ENCODE measurements at places on chromosomes 1 and 21. TPM values are rescaled to one million over a fixed set of nuclear protein-coding genes. Genes with fewer than 3 reads are reported as not detected.

DNA sequence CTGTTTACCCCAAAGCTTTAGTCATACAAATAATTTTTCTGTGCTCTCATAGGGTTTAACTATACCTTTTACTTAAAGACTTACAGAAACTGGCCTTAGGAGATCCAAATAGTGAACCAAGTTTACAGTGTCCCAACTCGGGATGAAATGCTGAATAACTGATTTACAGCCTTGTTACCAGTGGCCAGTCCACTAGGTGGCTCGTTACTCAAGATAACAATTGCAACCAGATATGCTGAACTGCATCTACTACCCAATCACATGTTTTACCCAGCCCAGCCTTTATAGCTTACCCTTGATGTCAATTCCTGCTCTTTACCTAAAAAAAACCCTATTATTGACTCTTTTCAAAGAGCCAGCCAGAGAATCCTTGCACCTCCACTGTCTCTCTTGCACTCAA lies 1148.8 kb upstream of the ADGRL4 start:
- DNase-seq: peak; percentile 1

The KPRP gene
- total RNA-seq: not detected

DNA sequence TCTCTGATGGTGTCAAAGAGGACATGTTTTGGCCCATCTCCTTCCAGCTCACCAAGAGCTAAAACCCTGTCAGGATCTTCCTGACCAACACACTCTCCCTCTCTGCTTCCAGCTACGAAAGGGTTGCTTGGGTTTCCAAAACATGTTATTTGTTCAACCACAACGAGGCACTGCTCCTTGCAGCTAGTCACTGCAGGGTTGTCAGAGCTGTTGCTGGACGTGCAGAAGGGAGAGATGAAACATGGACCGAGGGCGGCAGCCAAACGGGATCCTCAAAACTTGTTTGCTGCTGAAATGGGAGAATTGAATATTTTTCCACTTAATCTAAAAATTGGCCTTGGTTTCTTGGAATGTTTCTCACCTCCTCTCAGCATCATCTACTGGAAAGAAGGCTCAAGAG lies 12.4 kb downstream of the ZBTB18 start:
- DNase-seq: no peak

GRCh38 chr1:39269791-39270342 lies 65.4 kb downstream of the MACF1 start:
- peak; percentile 82 for DNase-seq

GRCh38 chr1:10782491-10783244 lies 13.8 kb downstream of the CASZ1 start:
- no peak for DNase-seq

The KLHDC9 gene
- 0.18 TPM for total RNA-seq

DNA sequence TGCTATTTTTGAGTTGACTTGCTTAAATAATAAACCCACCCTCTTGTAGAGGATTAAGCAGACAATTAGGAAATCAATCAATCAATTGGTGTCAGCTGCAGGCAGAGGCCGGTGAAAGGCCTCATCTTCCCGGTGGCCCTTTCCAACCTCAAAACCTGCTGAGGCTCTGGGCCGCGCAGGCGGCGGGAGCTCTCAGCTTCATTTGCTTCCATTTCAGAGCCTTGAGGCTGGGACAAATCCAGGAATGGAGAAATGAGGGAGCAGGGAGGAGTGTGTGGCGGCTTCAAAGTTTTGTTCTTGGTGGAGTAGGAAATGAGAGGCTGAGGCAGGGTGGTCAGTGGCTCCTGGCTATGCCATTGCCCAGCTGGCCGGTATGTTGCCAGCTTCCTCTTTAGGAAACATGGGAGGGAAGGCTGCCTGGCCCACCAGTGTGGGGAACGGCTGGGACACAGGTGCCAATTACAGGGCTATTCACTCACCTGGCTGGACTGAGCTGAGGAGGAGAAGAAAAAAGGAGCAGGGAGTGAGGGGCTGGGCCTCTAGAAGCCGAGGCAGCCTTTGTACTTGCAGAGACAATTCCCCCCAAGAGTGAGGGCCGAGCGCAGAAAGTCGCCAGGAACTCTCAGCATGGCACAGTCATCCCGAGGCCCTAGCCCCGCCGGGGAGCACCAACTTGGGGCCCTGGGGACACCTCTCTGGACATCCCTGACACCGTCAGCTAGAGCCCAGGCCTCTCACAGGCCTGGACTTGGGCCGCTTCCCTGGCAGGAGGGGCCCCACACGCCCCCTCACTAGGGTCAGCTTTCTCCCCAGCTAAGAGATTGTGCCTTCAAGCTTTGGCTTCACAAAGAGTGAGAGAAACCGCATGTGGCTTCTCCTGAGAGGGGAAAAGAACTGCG lies 4.4 kb downstream of the POU3F1 start:
- no peak for DNase-seq

- no peak for DNase-seq
These were observed 12.8 kb downstream of the TMCC2 start for GRCh38 chr1:205240569-205240968.

GRCh38 chr1:179107706-179108629 lies 26.1 kb downstream of the TOR3A start:
- no peak for DNase-seq

- peak; percentile 47 for DNase-seq
These were observed 242.1 kb upstream of the JUN start for GRCh38 chr1:59025898-59026426.

DNA sequence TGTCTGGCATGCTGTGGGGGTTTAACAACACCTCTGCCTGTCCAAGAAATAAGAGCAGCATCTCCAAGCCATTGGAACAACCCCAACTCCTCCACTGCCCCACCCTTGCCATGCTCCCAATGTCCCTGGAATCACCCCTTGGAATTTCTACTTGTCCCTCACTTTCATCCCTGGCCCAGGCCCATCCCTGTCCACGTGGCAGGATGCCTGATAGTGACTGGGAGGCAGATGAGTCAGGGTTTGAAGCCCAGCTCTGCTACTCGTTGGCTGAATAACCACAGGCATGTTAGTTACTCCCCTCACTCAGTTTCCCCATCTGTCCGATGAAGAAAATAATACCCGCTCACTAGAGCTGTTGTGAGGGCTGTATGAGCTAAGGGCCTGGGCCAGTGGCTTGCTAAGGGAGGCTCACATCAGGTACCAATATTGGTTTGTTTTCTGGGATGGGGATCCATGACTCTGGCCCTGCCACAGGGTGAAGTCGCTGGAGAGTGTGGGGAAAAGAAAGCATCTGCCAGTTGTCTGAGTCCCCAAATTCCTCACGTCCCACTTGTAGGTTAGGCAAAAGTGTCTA lies 99.4 kb upstream of the TLR5 start:
- DNase-seq: peak; percentile 40

GRCh38 chr1:202229376-202229775 lies 35.8 kb downstream of the LGR6 start:
- DNase-seq: no peak

DNA sequence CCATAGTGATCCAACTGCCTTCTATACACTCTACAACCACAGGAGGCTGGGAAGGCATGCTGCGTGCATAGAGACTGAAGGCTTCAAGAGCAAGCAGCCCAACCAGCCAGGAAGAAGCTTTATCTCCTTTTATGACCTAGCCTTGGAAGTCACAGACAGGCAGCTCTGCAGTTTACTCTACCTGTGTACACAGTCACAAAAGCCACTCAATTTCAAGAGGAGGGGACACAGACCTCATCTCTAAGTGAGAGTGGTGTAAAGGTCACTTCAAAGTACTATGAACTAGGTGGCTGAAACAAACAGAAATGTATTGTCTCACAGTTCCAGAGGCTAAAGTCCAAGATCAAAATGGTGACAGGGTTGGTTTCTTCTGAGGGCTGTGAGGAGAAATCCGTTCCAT lies 69.6 kb upstream of the GJB5 start:
- no peak for DNase-seq

All from IMR-90 (cell line).